ENCODE measurements at places on chromosomes 5 and 9.

- DNase-seq, result no peak
- no peak overlapping the region for H3K4me3 ChIP-seq
- H3K36me3 ChIP-seq, result no peaks in the 10 kb centered on the region
- no peak overlapping the region for H3K27ac ChIP-seq
- H3K4me1 ChIP-seq, result peaks cover 2% of the 10 kb centered on the region
These were observed 63.2 kb downstream of the PAM start for GRCh38 chr5:102818345-102818744.

- H3K27ac ChIP-seq, result no peak overlapping the region
- peaks cover 17% of the 10 kb centered on the region for H3K27me3 ChIP-seq
- H3K4me3 ChIP-seq, result no peak overlapping the region
These were observed 107.9 kb downstream of the PHF2 start for GRCh38 chr9:93684161-93684765.

- no peak overlapping the region for H3K27ac ChIP-seq
- DNase-seq, result no peak
These were observed 2.3 kb downstream of the TYRP1 start for GRCh38 chr9:12695474-12695873.

DNA sequence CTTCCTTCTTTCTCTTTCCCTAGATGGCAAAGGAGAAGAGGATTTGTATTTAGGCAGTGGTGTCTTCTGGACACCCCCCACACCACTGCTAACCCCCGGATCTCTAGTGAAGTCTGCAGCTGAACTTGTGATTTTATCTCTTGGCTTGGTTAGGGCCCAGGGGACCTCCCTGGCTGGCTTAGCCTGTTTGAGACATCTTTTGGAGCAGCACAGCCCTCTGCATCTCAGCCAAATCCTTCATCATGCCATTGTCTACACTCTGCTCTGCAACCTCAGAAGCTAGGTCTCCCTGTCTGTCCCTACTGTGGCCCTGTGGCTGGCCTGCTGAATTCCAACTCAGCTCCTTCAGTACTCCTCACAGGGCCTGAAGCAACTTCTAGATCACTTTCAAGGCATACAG, 81.7 kb downstream of the MUSK start:
- no peaks in the 10 kb centered on the region for H3K4me1 ChIP-seq
- H3K4me3 ChIP-seq, result no peak overlapping the region
- no peak for DNase-seq

DNA sequence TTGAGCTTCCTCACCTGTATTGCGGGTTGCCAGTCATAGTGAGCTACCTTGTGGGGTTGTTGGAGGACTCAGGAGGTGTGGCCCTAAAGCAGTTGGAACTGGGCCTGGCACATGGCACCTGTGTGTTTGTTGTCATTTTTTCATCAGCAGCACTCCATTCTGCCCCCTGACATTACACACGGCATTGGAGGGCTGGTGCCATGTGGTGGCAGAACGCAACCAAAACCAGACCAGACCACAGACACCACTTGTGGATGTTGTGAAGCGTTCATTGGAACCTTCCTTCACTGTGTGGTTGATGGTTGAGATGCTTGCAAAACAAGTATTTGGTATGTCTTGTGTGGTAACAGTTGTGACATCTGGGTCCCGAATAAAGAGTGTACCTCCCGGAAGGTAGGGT, 113.2 kb upstream of the ERCC6L2 start:
- no peak for DNase-seq
- peaks cover 5% of the 10 kb centered on the region for H3K4me1 ChIP-seq
- H3K27me3 ChIP-seq, result no peaks in the 10 kb centered on the region
- H3K36me3 ChIP-seq, result no peaks in the 10 kb centered on the region
- H3K4me3 ChIP-seq, result no peak overlapping the region

Data from T-cell (primary cell).